NCI-H1436 (cell line): ENCODE measurements at places on chromosomes 5 and 9.

GRCh38 chr5:51559921-51560658, 176.8 kb downstream of the ISL1 start:
- no peak for DNase-seq

GRCh38 chr5:98942847-98943246, 14.0 kb upstream of the CHD1 start:
- no peak for DNase-seq

GRCh38 chr5:132813599-132814502, 749 bp downstream of the SOWAHA start:
- peak; percentile 14 for DNase-seq

GRCh38 chr5:174003795-174004194, 14.8 kb downstream of the C5orf47 start:
- no peak for DNase-seq

DNA sequence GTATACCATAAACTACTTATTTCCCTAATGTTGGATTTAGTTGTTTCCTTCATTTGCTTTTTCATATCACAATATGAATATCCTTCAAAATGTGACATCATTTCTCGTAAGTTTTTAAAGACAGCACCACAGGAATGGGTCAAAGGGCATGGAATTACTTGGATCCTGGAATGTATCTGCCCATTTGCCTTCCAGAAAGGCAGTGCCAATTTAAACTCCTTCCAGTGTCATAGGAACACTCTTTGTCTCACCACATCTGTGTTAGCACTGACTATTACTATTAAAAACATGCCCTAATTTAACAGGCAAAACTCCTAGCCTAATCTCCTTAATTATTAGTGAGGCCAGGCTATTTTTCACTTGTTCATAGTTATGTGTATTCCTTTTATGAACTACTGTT, 58.0 kb downstream of the SPTLC1 start:
- no peak for DNase-seq

DNA sequence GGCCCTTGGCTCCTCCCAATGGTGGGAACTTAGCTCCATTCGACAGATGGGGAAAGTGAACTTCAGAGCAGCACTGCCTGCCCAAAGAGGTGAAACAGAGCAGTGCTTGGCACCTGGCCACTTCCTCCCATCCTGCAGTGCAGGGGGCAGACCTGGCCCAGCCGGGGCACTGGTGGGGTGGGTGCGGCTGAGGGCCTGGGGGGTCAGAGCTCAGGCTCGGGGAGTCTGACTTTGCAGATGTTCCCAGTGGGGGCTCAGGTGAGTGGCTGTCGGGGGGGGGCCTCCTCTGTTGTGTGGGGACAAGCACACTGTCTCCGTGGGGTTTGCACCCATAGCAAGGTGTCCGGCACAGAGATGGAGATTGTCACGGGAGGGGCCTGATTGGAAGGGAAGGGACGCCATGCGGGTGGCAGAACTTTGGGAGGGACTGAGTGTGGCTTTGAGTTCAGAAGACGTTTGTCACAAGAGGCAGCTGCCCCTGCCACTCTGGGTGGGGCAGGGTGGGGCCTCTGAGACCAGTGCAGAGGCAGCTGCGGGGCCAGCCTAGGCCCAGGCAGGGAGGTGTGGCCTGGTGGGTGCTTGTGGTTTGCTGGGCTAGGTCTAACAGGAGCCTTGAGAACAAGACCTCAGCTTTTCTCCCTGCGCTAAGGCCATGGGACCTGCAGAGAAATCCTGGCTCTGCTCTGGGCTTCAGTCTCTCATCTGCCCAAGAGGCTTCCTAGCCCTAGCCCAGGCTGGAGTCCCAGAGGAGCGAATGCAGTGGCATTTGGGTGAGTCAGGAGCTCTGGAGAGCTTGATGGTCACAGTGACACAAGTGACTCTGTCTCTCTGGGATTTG, 2.5 kb downstream of the MYMK start:
- DNase-seq, result no peak

- DNase-seq, result no peak
Observed at GRCh38 chr5:174084691-174085154, 39.2 kb downstream of the NSG2 start.

DNA sequence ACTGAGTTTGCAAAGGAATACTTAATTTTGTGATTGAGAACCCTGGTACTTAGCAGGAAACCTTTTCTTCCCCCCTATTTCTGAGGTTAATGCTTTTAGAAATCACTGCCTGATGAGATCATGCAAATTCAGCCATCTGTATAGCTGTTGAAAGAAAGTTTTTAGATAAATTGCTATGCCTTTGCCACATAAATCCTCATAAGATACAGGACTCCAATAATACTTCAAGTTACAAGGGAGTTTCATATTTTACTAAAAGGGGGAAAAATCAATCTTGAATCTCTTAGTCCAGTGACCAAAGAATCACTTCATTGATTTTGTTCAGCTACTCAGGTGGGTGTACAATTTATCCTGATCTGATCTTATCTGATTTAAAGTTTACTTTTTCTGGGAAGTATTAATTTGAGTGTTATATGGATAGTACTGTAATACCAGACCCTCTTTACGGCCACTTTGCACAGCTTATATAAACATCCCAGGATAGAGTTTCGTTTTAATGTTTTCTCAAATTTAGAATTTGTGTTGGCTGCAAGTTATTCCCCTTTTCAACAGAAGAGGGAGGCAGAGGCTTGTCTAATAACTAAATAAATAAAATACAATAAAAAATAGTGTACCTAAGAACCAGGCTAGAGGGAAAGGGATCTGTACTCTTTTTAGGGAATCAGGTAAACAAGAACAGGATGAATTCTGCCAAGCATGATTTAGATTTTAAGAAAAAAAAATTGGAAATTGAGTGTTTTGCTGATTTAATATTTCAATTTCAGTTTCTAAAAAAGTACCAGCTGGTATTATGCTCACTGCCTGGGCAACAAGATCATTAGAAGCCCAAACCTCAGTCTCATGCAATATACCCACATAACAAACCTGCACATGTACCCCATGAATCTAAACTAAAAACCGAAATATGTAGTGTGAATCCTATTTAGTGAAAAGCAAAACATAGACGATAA, 69.1 kb downstream of the PSAT1 start:
- DNase-seq, result peak; percentile 32
